ENCODE measurements at places on chromosomes 13 and 19.

DNA sequence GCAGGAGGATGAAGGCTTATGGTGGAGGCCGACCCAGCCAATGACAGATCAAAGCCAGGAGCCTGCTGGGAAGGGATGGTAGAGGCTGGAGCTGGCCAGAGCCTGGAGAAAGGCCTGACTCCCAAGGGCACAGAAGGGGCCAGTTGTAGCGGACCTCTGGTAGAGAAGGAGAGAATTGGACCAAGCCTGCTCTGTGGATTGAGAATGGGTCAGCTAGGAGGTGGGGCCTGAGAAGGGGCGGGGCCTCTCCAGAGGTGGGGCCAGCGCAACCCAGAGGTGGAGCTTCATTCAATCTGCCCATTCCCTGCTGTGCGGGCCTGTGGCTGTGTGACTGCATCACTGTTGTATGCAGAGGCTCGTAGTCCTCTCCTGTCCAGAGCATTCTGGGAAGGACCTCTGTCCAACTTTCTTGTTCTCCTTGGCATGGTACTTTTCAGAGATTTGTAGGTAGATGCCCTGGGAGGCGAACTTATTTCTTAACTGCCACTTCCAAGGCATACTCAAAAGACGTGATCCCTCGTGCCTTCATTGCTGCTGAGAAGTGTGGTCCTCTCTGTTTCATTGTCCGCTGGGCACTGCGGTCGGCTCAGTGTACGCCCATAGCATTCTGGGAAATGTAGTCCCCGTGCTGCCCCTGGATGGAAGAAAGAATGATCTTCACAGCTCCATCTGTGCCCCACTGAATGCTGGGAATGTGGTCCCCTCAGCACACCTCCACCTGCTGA, 6.7 kb downstream of the GRIN2D start:
- DNase-seq, result no peak

DNA sequence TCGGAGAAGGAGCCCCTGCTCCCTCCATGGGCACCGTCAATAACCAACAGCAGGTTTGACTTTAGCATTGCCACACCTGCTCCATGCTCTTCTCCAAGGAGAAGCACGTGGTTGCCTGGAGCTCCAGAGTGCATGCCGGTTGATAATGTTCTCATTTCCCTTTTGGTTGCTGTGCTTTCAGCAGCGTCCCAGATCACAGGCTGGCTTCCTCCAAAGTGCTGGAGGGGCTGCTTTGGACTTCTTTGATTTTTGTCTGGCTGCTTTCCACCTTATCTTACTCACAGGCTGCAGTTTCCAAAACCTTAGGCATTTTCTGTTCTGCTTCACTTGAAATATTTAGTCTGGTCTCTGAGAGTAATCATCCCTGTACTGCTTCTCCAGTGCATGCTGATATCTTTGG, 123.8 kb upstream of the IRS2 start:
- DNase-seq, result no peak

DNA sequence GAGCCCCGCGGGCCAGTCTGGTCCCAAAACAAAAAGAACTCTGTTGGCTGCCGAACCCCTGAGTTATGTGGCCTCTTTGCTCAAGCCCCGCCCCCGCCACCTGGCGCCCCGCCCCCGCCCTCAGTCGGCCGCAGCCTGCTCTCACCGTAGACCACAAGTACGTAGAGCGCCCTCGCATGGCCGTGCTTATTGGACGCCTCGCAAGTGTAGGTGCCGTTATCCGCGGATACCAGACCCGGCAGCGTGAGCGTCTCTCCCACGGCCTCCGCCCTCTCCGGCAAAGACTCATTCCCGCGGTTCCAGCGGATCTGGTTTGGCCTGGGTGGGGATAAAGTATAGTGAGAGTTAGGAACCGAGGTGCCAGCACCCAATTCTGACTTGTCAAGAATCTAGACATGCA, 5.5 kb upstream of the ZNF428 start:
- no peak for DNase-seq

DNA sequence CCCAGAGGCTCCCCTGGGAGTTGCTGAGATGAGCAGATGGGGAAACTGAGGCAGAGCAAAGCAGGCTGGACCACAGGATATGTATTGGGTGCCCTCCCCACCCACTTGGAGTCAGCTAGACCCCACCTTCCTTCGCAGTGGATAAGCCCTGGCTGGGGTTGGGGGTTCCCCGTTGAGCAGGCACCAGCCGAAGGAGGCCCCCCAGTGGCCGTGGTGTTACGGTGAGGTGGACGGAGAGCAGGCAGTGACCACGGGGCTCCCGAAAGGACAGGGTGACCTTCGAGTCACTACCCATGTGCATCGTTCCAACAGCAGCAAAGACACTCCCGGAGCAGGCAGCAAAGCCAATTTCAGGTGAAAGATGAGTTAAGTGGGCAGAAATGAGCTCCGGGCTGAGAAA, 62.4 kb upstream of the ADGRE5 start:
- DNase-seq, result no peak

DNA sequence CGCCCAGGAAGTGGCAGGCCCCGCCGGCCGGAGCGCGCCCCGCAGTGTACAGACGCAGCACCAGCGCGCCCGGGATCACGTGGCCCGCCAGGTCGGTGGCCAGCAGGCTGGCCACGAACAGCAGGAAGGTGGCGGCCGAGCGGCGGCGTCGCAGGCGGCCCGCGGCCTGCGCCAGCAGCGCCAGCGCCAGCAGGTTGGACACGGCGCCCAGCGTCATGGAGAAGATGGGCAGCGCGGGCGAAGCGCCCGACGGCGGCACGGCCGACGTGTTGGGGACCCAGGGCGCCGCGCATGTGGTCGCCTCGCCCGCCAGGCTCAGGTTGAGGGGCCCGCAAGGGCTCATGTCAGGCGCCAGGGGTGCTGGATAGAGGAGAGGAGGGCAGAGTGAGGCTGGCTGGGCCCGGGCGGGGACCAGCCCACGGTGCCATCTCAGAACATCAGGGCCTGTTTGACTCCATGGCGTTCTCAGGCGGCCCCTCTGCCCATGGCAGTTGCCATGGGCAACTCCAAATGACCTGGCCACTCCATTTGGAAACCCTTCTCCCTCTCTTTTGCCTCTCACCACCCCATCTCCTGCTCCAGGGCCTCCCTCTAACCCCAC, 1.1 kb downstream of the PTGER1 start:
- no peak for DNase-seq

- no peak for DNase-seq
These were observed 12.1 kb upstream of the SCEL start for GRCh38 chr13:77523386-77523785.

GRCh38 chr13:37954191-37954590, 84.6 kb upstream of the TRPC4 start:
- DNase-seq, result no peak

DNA sequence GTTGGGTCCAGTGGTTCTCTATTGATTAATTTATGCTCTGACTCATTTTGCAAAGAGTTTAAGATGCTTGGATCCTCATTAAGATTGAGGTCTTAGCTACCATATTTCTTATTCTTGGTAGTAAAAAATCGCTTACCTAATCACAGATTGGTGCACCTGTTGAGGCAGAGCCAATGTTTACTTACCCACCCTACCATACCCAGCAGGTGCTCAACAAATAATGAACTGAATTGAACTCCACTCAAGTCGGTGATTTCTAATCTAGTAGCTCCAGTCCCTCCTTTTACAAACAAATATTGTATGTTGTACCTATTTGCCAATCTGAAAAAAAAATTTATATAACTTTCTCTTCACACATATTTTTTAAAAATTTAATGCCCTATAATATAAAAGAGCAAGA, 361.0 kb downstream of the FGF14 start:
- no peak for DNase-seq

GRCh38 chr19:38425810-38426466, at the start of gene RASGRP4:
RASGRP4 (minus strand) TSS chr19:38426219; CDS start chr19:38426091, 128 bp downstream.
- DNase-seq, result no peak

DNA sequence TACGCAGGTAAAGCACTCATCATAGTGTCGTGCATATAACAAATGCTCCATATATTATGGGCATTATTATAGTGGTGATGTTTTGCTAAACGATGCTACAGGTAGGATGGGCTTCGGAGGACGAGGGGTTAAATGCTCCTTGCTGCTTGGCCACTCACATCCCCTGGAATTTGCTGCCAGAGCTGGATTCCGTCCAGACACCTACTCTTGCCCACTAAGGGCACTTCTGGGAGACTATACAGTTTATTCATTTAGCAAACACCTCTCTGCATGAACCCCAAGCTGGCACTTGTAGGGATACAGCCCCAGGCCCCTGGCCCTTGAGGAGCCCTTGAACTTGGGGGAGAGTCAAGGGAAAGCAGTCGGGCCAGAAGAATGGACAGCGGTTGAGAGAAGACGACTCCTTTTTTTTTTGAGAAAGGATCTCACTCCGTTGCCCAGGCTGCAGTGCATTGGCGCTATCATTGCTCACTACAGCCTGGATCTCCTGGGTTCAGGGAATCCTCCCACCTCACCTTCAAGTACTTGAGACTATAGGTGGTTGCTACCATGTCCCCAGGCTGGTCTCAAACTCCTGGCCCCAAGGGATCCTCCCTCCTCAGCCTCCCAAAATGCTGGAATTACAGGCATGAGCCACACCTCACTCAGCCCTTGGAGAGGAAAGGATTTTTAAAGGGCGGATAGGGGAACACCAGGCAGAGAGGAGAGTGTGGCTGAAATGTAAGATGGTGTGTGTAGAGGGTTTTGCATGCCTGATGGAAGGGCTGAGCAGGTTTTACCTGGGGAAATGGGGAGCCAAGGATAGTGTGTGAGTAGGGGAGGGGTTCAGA, 1.1 kb upstream of the MRPL34 start:
- no peak for DNase-seq

DNA sequence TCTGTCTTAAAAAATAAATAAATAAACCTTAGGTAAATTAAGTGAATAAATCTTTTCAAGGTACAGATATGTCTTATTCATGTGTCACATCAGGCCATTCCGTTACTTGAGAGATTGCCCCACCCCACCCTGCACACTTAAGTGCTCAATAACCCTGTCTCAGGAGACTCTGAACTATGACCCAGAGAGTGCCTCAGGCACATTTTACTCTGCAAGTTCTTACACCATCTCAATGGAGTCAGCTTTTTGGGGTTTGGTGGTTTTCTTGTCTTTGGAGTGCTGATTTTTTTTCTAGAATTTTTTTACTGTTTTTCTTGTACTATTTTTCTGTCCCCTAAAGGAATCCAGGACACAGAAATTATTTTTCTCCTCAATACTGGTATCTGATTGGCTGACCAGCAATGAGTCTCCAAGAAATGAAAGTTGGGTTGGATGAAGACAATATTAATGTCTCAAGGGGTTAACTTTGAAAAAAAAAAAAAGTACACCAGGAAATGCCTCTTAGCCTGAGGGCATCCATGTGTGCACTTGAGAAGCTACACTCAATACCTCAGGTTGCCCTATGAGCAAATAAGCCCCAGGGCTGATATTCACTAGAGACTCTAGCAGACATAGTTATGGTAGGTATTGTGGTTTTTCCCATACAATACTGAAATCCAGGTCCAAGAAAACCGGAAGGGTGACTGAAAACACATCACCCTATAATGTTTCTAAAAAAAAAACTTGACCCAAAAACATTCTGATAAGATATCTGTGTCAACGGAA, 114.6 kb upstream of the ZNF91 start:
- DNase-seq, result no peak

DNA sequence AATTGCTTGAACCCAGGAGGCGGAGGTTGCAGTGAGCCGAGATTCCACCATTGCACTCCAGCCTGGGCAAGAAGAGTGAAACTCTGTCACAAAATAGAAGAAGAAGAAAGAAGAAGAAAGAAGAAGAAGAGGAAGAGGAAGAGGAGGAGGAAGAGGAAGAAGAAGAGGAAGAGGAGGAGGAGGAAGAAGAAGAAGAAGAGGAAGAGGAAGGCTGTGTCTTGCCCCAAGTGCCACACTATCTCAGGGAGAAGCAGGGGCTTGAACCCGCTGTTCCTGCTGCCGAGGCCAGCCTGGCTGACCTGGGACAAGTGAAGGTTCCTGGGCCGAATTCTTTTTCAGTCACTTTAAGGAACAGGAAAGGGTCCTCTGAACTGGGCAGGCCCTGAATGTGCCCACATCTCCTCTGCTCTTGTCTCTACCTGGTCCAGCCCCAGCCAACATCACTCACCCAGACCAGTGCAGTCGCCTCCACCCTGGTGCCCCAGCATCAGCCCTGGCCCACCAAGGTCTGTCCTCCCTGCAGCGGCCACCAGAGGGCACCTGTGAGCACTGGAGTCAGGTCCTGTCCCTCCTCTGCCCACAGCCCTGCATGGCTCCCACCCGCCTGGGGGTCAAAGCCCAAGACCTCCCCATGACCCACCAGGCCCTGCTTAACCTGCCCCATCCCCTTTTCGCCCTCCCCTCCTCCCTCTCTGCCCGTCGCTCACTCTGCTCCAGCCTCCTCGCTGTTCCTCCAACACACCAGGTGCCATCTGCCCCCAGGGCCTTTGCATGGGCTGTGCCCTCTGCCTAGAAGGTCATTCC, 20.0 kb downstream of the TICAM1 start:
- peak; percentile 44 for DNase-seq

GRCh38 chr19:8302357-8302691, 5.8 kb downstream of the CD320 start:
- no peak for DNase-seq

DNA sequence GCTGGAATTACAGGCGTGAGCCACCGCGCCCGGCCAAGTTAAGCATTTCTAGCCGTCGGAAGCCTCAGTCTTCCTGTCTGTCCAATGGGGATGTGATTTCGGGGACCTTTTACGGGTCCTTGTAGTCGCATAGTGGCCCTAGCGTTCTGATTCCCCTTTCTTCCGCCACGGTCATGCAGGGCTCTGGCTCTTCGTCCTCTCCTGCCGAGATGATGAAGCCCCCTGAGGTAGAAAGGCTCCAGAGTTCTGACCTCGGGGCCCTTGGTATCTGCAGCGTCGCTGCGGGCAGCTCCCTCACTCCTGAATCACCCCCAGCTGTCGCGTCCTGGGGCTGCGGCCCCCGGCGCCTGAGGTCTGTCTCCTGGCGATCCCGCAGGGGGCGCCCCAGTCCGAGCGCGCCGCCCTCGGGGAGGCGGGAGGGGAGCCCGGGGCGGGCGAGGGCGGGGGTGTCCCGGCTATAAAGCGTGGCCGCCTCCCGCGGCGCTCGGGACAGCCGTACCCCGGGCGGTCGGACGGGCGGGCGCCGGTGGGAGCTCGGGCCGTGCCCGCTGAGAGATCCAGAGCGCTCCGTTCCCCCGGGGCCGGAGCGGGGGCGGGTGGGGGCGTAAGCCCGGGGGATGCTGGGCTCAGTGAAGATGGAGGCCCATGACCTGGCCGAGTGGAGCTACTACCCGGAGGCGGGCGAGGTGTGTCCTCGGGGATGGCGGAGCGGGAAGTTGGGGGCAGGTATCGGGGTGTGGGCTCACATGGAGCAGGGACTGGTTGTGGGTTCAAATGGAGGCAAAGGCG, at the start of gene FOXA3:
Gene FOXA3, plus strand, starts transcription at position 487 of the 789 bp plus-strand sequence. Its CDS starts 131 bp downstream, at position 618.
- DNase-seq, result no peak

DNA sequence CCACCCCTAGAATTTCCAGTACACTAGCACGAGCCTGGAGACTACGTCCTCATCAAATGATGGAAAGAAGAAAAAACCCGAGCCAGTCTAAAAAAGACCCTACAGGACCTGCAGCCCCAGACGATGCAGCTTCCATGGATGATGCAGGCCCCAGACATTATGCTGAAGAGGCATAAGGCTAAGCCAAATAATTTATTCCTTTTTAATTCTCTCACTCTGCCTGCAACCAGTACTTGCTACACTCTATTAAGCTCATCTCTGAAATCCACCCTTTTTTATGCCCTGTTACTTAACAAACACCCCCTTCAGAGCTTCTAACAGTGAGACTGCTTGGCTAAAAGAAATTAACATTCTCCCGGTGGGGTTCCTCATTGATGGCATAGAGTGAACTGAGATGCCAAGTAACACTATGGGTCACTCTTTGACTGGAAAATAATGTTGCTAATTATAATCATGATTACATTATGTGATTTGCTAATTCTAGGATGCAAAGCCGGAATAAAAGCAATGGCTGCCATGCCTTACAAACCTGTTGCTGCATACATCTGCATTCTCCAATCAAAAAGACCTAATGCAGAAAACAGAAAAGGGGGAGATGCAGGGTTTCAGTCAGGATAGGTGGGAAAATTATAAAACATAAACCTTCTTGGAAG, 1462.4 kb downstream of the UQCRFS1 start:
- DNase-seq, result no peak

All from thoracic aorta (tissue), 2 donors.